ENCODE measurements at places on chromosomes 12 and 14.

DNA sequence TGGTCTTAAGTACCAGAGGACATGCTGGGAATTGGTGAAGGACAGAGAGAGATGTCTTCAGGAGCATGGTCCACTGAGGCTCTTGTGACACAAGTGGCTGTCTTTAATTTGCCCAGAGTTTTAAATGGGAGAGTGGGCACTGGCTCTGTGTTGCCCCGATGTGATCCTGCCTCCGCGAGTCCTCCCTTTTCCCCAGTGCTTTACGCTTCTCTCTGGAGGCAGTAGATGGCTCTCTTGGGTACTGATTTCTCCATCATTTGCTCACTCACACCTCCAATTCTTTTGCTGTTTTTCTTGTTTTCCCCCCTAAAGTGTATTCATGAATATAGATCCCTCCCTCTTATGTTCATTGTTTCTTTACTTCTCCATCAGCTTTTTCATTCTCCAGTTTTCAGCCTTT, 74.3 kb downstream of the EMP1 start:
- no peak for DNase-seq

DNA sequence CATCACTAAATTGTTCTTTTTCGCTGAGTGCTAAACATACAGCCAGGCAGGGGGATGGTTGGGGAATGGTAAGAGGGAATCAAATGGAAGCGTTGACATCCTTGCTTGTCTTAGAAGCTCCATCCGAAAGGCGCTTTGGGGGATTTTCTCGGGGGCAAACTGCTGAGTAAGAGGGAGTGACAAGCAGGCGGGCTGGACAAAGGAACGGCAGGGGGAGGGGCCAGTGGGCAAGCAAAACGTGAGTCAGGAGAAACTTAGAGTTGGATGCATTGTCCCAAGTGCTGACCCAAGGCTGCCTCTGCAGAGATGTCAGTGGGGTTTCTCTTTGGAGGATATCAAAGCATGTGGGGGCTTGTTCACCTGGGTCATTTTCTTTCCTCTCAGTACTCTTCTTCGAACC, 480.5 kb downstream of the VRK1 start:
- DNase-seq = no peak

GRCh38 chr14:75783184-75783583, 122.1 kb downstream of the TTLL5 start:
- DNase-seq = no peak

DNA sequence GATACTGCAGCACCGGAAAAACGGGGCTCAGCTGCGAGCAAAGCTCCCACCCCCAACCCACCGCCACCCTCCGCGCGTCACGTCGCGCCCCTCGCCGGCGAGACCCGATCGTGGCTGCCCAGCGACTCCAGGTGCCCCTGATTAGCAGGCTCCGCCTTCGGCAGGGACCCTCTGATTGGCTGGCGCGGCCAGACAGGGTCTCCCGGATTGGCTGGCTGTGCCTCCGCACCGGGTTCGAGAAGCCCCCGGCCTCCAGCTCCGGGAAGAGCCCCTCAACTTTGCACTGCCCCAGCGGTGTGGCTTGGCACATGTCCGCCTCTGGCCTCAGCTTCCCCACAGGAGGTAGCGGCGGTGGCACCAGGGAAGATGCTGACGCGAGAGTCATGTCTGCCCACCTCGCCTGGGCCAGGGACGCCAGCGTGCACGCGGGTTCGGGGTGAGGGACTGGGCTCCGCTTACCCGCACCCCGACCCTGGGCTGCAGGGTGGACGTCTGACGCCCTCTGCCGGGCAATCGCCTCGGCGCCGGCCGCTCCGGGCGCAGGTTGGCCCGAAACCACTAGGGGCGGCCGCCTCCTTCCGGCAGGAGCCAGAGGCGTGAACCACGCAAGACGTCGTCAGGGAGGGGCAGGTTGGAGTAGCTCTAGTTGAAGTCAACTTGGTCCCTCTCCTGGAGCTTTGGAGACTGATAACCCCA, 498 bp upstream of the RHOF start:
- DNase-seq = peak; percentile 98

DNA sequence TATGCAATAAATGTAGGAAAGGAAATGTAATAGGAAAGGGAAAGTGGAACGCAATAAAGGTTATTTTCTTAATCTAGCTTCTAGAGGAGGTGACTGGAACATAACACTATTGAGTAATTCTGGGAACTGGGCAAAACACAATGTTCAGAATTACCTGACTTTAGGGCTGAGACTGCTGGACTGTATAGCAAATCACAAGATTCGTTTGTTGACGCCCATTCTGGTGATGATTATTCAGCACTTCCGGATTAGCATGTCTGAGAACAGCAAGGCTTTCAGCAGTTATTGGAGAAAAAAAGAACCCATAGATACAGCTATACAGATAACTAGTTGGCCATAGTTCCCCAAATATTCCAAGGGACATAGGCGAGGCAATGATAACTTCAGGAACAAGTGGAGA, 2.3 kb upstream of the KLRD1 start:
- no peak for DNase-seq

- DNase-seq = no peak
These were observed 3.1 kb upstream of the AVIL start for GRCh38 chr12:57821474-57822214.

DNA sequence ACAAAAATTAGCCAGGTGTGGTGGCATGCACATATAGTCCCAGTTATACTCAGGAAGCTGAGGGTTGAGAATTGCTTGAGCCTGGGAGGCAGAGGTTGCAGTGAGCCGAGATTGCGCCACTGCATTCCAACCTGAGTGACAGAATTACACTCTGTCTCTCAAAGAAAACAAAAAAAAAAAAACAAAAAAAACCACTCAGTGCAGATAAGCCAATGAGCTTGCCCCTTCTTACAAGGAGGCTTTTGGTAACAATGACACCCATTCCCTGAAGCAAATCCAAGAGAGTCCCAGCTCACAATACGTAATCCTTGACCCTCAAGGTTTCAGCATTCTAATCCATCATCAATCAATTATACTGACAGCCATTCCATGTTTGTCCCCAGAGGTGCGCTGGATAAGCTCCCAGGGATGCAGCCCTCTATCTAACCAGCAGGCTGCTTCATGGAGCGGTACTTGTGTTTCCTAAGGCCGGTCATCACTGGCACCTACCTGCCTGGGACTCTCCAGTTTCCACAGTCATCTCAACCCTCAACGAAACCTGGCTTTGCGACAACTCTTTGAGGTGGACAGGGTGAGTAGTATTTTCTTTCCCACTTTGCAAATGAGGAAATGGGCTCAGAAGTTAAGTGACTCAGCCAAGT, 12.4 kb downstream of the GCN1 start:
- peak; percentile 74 for DNase-seq

GRCh38 chr12:123971770-123972456, 718 bp downstream of the CCDC92 start:
- peak; percentile 73 for DNase-seq

GRCh38 chr12:49902399-49903350, 1.0 kb downstream of the FAIM2 start:
- no peak for DNase-seq

DNA sequence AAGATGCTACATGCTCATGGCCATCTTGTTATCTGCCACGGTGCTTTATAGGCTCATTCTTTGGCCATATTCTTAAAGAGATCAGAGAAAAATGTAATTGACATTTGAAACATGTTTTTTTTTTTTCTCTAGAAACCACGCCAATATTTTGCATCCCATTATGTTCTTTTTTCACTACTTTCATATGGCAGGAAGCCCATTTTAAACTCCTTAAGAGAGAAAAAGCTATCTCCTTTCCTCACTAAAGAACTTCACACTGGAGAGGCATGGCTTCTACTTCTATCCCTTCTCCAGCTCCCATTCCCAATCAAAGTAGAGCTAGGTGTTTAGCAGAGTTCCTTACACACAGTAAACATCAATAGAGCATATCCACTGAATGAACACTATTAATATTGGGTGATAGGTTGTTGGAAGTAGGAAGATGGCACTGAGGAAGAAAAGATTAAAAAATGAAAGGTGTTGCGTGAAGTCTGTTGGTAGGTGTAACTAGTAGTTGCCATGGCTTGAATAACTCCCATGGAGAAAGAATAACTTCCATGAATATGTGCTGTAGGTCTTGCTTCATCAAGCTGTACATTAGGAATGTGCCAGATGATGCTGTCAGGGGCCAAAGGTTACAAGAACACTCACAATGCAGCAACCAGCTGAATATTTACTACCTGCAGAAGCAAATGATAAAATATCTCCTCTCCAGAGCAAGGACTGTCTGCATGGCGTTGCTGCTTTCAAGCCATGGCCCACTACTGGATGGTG, 178.8 kb downstream of the STXBP6 start:
- DNase-seq = no peak

DNA sequence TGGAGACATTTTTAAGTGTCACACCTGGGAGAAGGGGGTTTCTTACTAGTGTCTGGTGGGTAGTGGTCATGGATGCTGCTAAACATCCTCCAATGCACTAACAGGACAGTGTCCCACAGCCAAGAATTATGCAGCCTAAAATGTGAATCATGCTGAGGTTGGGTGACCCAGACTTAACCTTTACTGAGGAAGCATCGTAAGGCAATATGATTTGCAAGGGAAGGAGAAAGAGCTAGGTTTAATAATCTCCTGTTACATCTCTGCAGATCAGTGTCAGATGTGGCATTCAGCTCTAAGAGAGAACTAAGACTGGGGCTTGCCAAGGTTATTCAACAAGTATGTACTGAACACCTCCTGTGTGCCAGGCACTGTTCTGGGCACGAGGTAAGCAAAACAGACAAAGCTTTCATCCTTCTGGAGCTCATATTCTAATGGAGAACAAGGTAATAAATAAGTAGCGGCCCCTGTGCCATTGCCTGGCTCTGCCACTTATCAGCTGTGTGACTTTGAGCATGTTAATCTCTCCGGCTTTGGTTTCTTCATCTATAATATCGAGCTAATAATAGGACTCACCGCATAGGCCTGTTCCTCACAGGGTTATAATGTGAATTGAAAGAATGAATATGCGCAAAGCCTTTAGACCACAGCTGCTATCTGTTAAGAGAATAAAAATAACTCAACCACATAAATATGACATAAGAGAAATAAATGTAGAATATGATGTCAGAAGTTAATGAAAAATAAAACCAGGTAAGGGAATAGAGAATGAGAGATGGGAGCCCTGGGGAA, 13.5 kb upstream of the GOLGA5 start:
- no peak for DNase-seq

GRCh38 chr14:51605575-51605974, 46.1 kb upstream of the FRMD6 start:
- no peak for DNase-seq

GRCh38 chr12:91982946-91983345, 162.7 kb downstream of the BTG1 start:
- DNase-seq = no peak

- no peak for DNase-seq
These were observed 81.2 kb upstream of the ETV6 start for GRCh38 chr12:11568155-11568761.

DNA sequence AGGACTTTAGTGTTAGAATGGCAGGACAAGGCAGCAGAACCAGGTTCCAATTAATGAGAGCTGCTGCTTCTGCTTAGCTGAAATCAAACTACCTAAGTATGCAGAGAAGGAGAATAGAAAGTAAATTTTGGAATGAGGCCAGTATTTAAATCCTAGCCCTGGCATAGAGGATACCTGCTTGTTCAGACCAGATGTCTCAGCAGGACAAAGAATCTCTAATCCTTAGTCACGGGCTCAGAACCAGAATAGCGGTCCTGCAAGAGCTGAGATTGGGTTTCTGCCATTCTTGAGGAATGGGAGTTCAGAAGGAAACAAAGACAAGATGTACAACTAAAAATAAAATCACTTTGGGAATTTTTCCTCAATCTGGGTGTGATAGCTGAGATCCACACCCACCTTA, 550.8 kb upstream of the TMEM132C start:
- DNase-seq = no peak

- no peak for DNase-seq
These were observed 327.7 kb downstream of the BMP4 start for GRCh38 chr14:53628732-53629430.

- no peak for DNase-seq
These were observed 183.8 kb downstream of the SLC25A21 start for GRCh38 chr14:36988568-36988967.

DNA sequence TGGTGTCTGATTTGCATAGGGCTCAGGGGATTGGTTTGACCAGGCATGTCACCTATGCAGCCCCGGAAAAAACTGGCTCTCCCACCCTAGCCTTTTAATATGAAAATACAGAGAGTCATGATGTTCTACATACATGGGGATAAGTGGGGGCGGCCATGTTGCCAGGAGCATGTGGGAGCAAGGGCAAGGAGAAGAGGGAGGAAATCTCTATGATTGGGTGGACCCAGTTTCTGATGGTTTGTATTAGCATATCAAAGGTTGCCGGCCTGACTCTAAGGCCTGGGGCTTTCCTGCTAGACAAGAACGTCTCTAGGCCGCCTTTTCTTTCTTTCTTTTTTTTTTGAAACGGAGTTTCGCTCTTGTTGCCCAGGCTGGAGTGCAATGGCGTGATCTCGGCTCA, 123.4 kb upstream of the CPSF6 start:
- DNase-seq = no peak

All from ACHN (cell line).